Upper lobe of right lung (tissue), 1 donor: ENCODE measurements at places on chromosomes 13 and 19. TPM values are rescaled to one million over a fixed set of nuclear protein-coding genes. Genes with fewer than 3 reads are reported as not detected.

Gene FGF21
- total RNA-seq, result not detected

Gene DACH1
- 11.5 TPM for total RNA-seq

Gene EPSTI1
- 24.7 TPM for total RNA-seq

Gene CILP2
- total RNA-seq, result 0.41 TPM

Gene LCP1
- total RNA-seq, result 234 TPM
